ENCODE measurements at places on chromosomes 1 and 21.

GRCh38 chr1:162996261-162996660 lies 72.9 kb upstream of the RGS4 start:
- no peak for DNase-seq

- no peak for DNase-seq
These were observed 12.3 kb downstream of the TAL1 start for GRCh38 chr1:47219590-47220220.

DNA sequence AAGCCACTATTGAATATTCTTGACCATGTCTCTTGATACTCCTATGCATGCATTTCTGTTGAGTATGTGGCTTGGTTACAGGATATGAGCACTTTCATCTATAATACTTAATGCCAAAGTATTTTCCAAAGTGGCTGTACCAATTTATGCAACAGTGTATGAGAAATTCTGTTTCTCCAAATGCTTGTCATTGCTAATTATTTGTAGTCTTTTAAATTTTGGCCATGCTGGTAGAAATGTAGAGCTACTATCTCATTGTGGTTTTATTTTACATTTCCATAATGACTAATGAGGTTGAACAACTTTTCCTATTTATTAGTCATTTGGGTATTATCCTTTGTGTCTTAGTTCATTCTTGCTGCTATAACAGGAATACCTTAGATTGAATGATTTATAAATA lies 71.4 kb upstream of the TSPAN2 start:
- no peak for DNase-seq

- DNase-seq: no peak
These were observed 43.3 kb downstream of the IARS2 start for GRCh38 chr1:220137019-220137786.

DNA sequence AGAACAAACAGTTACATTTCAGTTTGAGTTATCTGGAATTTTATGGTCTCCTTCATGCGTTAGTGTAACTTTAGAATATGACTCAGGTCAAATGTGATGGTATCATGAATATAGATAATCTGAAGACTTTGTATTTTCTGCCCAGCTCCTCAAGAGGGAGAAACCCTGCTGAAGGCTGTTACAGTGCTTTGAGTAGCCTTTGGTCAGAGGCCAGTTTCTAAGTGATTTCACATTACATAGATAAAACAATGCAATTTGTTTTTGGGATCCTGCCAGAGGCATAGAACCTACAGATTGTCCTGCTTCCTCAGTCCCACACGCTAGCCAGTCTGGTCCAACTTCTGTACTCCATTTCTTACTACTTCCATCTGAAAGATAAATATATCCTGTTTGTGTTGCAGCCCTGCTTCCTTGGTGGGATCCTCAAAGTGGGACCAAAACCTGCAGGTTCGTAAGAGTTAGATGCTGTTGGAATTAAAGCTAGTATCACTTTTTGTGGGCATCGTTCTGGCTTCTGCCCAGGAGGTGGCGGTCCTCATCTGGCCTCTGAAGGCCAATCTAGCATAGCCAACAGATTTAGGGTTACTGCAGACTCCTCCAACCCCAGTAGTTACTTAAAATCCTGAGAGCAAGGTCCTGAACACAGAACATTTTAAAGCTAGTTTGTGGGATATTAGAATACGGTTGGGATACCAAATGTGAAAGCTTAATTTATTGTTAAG lies 645.8 kb upstream of the USP24 start:
- DNase-seq: no peak

DNA sequence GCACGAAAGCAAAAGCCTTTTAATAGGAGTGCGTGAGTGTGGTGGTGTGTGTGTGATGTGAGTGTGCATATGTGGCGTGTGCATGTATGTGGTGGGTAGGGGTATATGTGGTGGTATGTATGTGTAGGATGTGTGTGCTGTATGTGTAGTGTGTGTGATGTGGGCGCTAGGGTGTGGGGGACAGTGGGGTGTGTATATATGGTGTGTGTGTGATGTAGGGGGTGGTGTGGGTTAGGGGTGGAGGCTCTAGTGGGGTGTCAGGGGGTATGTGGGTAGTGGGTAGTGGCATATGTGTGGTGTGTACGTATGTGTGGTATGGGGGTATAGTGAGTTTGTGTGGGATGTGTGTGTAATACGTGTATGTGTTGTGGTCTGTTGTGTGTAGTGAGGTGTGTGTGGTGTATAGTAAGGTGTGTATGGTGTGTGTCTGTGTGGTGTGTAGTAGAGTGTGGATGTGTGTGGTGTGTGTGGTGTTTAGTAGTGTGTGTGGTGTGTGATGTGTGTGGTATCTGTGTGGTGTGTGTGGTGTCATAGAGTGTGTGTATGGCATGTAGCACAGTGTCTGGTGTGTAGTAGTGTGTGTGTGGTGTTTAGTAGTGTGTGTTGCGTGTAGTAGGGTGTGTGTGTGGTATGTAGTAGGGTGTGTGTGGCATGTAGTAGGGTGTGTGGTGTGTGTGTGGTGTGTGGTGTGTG lies 86.0 kb downstream of the SYT2 start:
- DNase-seq: no peak

DNA sequence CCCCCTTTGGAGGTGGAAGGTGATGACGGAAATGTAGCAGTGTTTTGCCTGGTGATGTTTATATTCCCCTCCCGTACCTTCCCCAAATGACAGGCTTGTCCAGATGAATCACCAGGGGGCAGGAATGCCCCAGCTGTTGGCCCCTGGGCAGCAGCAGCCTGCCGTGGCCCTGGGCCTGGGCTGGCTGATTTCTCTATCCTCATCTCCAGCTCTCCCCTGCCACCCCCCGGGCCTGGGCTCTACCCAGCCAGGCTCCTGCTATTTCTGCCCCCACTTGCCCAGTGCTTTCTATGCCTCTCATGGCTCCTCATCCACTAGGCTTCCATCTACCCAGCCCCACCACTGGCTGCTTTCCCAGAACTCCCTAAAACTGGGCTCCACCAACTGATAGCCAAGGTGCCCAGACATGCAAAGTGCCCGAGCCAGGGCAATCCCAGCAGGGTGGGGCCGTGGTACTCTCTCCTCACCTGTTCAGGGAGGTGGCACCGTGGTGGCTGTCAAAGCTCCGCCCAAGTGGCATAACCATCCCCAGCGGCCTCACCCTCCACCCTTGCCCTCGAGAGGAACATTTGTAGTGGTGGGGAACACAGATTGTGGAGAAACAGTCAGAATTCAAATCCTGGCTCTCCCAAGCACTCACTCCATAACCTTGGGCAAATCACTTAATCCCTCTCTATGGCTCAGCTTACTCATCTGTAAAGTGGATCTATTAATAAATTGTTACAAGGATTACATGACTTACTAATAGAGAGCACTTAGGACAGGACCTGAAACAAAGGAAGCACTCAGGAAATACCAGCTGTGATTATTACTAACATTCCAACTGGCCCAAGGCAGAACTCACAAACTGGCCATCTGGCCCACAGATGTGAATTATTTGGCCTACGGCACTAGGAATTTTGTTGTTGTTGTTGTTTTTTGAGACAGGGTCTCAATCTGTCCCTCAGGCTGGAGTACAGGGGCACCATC lies 12.8 kb upstream of the ECE1 start:
- no peak for DNase-seq

DNA sequence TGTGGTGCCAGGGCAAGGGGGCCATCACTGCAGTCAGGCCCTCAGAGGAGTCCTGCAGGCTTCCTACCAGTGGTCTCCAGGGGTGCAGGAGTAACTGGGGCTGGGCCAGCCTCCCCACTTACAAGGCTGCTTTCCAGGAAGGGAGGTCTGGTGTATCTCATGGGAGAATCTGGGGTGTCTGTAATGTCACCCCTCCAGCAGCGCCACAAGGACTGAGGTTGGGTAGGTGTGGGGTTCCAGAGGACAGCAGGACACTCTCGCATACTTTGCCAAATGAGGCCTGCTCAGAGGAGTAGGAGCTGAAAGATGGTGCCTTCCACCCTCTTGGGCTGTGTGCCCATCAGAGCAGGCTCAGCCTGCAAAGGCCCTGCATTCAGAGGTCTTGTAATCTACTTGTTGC lies 46.9 kb downstream of the TNNT2 start:
- DNase-seq: no peak

GRCh38 chr21:36535618-36536241 lies 55.8 kb upstream of the CLDN14 start:
- DNase-seq: no peak

DNA sequence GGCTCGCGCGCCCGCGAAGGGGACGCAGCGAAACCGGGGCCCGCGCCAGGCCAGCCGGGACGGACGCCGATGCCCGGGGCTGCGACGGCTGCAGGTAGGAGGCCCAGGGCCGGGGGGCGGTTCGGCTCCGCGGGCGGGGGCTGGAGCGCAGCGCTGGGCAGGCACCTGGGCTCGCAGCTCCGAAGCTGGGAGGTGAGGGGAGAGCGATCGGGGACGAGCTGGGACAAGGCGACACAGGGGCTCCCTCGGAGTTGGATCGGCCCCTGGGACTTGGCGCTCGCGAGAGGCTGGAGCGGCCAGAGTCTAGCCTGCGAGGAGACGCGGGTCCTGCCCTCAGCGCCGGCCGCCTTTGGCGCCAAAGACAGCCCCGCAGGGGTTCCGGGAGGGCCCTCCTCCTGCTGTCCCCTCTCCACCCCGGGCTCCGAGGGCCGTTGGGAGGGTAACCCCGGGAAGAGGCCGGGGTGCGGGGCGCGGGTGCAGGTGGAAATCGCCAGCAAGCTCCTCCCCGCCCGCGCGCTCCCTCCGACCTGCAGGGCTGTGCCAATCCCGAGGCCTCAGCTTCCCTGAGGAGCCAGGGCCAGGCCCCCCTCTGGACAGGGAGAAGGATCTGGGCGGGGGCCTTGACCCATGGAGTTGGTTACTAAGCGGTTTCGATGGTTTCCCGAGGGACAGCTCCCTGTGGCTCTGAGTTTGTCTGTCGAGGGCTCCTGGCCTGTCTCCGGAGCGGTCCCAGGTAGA lies 401 bp downstream of the TP73 start:
- no peak for DNase-seq

- DNase-seq: no peak
These were observed 109.7 kb upstream of the ZBTB40 start for GRCh38 chr1:22341791-22342605.

GRCh38 chr1:8121261-8122159 lies 95.4 kb upstream of the ERRFI1 start:
- DNase-seq: no peak

GRCh38 chr1:173038875-173039554 lies 11.7 kb downstream of the TNFSF18 start:
- DNase-seq: peak; percentile 25

GRCh38 chr1:90919900-90920299 lies 101.9 kb downstream of the ZNF644 start:
- no peak for DNase-seq

DNA sequence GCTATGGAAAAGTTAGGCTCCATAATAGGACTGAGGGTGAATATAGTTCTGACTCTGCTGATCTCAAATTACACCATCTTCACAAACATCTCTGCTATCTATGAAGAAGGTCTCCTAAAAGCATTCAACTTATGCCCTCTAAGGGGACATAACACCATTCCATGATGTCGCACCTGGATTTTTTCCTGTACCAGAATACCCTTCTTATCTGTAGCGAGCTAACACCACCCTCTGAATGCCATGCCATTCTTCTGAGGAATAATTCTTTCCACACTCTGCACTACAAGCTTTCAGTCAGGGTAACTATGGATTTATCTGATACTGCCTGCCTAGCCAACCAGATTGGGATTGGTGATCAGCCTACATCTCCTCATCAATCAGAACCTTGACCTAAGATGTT lies 203.8 kb downstream of the PTPRC start:
- DNase-seq: no peak

- DNase-seq: no peak
These were observed 138.6 kb downstream of the SYT14 start for GRCh38 chr1:210076620-210077019.

DNA sequence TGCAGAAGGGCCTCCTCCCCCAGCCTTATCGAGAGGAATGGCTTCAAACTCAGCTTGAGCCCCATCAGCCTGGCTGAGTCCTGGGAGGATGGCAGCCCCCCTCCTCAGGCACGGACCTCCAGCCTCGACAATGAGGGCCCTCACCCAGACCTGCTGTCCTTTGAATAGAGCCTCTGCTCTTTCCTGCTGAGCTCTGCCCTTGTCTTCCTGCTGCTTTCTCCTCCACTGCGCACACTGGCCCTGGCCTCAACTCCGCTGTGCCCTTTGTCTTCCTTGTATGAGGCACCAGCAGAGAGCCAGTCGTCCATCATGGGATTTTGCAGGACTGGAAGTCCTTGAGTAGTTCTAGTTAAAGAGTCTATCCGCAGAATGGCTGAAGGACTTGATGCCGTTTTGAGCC lies 2.0 kb downstream of the C1orf226 start:
- DNase-seq: no peak

DNA sequence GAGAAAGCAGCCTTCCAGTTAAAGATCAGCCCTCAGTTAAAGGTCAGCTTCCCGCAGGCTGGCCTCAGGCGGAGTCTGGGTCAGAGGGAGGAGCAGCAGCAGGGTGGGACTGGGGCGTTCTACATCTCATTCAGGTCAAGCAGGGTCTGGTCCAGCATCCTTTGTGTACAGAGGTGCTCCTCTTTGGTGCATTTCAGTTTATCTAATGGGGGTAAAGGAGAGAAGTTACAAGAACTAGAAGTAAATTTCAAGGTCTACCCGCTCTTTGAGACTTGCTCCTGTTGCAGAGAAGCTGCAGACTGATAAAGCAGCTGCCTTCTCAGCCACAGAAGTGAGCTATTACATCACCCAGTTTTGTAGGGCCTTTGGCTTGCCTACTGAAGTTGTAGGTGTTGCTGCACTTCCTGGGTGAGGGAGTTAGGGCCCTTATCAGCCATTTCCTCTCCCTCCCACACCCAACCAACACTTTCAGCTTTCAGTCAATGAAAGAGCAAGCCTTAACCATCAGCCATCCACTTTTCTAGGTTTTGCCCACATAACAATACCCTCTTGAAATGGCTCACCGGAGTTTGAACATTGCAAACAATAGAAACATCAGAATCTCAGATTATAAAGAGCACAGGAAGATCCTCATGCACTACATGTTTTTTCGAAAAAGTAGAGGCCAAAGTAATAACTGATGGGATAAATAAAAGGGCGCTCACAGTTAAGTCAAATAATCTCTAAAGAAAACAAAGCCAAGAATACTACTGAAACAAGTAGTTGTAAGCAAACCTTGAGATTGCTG lies 2.8 kb upstream of the NUP210L start:
- peak; percentile 83 for DNase-seq

GRCh38 chr1:18944810-18945209 lies 11.7 kb downstream of the IFFO2 start:
- no peak for DNase-seq

- DNase-seq: peak; percentile 14
These were observed 56.9 kb downstream of the TBCE start for GRCh38 chr1:235424092-235424491.

DNA sequence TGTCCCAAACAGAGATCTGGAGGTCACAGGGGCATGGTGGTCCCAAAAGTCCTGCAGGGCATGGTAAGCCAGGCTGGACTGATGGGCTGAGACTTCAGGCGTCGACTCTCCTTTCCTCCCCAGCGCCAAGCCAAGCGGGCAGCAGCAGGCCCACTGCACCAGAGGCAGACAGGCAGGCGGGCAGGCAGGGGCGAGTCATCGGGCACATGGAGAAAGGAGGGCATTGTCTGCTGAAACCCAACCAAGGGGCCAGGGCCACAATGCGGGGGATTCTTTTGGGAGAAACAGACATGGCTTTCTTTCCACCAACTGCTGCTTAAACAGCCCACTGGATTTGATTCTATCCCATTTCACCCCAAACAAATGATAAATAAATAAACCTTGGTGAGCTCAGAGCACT lies 46.2 kb downstream of the TRABD2B start:
- no peak for DNase-seq

Data from activated CD4-positive, alpha-beta memory T cell treated with anti-CD3 and anti-CD28 coated beads for 36 hours (primary cell).